ENCODE measurements at places on chromosomes 12 and 14. TPM values are rescaled to one million over a fixed set of nuclear protein-coding genes. Genes with fewer than 3 reads are reported as not detected.

Gene P2RX2
- total RNA-seq = not detected

Gene SPATS2
- total RNA-seq = 20.3 TPM

DNA sequence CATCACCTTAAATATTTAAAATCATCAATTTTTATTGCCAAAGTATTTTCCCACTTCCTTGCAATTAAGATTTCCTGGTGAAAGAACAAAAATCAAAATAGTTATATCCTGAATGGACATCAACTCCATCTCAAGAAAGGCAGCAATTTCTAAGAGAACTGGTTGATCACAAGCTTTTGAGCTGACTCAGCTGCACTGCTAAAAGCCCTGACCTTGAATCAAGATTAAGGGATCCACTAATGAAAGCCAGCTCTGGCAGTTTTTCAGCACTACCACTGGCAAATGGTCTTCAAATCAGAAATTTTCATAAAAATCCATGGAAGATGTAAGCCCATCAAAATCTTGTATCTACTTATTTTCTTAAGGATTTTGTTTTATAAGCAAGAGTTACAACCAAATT is 123.4 kb downstream of the SLC6A15 start:
- no peak for DNase-seq

GRCh38 chr12:18221726-18222125 is 39.6 kb upstream of the PIK3C2G start:
- DNase-seq = no peak

DNA sequence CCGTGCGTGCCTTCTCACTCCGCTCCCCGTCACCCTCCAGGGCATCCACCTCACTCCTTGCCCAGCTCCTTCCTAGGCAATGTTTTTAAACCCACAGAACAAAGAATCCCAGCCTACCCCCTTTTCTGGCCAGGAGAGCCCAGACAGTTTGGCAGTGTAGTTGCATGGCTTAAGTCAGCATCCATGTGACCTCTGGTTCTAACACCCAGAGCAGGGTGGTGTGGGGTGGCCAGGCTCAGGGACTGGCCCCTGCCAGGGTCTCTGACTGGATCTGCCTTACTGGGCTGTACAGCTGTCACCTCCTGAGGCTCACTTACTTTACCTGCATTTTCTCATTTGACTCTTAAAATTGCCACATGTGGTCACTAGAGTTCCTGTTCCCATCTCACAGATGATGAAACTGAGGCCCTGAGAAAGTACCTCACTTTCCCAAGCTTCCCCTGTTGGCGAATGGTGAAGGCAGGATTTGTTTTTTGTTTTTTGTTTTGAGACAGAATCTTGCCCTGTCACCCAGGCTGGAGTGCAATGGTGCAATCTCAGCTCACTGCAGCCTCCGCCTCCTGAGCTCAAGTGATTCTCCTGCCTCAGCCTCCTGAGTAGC is 18.3 kb downstream of the SDS start:
- DNase-seq = no peak

DNA sequence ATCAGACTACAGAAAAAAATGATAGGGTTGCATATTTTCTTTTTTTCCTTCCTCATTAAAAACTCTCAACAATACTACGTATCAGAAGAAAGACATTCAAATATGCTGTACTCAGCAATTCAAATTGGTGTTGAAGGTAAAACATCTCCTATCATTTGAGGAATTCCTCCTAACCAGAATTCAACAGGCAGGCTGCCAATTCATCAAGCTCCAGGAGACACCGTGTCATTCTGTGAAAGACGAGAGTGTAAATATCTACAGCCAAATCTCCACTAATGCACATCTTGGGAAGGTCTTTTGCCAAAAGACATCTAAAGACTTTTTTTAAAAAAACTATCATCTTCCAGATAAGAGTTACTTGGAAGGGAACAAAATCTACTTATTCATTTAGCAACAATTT is 26.6 kb downstream of the NT5DC3 start:
- no peak for DNase-seq

All from activated CD4-positive, alpha-beta T cell treated with anti-CD3 and anti-CD28 coated beads, Interleukin-2, amount 10 ng/mL, durations not matched to agents 7 days and 5 days (primary cell).